T-helper 1 cell (primary cell): ENCODE measurements at places on chromosomes 12 and 14.
A peak's percentile ranks its signal among the peaks of the same experiment; 100 is the strongest.

DNA sequence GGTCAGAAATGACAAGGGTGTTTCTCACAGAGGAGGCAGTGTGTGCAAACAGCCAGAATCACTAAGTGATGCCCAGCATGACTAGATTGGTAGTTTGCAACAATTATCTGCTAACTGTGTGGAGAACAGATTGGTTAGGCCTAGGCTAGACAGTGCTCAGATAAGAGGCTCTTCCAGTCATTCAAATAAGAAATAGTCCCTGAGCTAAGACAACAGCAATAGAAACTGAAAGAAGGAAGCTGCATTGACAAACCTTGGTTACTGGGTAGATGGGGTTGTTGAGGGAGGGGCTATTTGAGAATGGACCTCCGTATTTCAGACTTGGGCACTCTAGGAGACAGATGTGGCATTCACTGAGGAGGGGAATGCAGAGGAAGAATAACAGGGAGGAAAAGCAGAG, 255.0 kb upstream of the NPAS3 start:
- no peak for DNase-seq

GRCh38 chr12:112962561-112962960, 15.8 kb upstream of the OAS2 start:
- no peak for DNase-seq

DNA sequence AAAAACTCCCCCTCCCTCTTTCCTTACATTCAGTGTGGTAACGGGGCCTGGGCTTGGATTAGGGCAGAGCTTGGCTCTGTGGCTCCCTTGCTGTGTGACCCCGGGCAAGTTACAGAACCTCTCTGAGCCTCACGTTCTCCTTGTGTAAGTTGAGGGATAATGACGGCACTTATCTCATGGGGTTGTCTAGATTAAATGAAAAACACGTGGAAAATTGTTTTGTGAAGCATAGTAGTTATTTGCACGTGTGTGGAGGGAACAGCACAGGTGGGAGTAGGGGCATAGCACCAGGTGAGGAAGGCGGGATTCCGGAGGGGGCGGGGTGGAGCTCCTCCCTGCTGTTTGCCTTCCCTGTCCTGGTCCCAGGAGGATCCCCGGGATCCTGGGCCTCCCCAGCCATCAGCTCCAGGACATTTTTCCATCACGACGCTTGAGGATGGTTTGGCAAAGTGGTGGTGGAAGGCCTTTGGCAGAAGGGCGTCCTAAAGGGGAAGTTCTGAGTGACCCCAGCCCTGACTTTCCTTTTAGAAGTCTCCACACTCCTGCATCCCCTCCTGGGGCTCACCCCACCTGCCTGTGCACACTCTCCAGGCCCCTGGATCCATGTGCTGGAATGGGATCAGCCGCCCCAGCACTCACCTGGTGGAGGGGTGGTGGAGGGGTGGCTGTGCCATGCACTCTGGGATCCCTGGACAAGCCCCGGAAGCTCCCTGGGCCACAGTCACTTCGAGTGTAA, 22.7 kb downstream of the LRTM2 start:
- DNase-seq = no peak

DNA sequence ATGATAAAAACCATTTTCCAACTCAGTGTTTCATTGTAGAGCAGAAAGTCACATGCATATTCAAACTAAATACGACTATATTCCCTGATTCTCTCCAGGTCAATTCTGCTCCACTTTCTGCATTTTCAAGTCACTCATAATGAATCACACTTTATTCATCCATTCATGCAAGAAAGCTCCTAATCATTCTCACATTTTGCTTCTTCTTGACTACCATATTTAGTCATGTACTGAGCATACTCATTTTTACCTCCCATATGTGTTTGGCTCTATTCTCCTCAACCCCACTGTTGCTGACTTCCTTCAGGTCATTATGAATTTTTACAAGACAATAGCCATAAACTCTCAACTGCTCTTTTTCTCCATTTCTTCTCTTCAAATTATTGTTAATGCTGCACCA, 43.4 kb upstream of the PIK3C2G start:
- DNase-seq = no peak

DNA sequence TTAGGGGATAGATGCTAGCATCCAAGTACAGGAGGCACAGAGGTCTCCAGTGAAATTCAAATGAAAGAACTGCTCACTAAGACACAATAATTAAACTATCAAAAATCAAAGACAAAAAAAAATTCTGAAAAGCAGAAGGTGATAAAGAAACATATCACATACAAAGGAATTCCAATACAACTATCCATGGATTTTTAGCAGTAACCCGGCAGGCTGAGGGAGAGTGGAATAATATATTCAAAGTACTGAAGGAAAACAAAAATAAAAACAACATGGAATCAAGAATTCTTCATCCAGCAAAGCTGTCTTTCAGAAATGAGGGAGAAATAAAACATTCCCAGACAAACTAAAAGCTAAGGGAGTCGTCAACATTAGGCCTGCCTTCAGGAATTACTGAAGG, 31.9 kb downstream of the A2M start:
- DNase-seq = no peak

- no peak for DNase-seq
Observed at GRCh38 chr12:52358575-52359350, 8.5 kb downstream of the KRT85 start.

- no peak for DNase-seq
Observed at GRCh38 chr12:52389313-52390207, 4.1 kb upstream of the KRT84 start.

DNA sequence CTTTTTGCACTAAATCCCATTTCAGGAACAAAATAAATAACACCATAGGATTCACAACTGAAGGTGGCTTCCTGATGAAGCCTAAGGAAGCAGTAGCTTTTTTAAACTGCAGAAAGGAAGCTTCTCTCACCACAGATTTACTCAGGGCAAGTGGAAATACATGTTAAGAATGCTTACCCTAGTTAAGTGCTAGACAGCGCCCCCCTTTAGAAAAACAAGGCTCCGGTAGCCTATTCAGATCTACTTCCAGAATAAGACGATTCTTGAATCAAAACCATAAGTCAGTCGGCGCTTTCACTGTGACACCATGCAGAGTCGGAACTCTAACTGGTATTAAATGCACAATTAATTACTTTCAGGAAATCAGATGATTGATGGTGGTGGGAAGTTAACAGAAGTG, 41.9 kb downstream of the E2F7 start:
- no peak for DNase-seq

DNA sequence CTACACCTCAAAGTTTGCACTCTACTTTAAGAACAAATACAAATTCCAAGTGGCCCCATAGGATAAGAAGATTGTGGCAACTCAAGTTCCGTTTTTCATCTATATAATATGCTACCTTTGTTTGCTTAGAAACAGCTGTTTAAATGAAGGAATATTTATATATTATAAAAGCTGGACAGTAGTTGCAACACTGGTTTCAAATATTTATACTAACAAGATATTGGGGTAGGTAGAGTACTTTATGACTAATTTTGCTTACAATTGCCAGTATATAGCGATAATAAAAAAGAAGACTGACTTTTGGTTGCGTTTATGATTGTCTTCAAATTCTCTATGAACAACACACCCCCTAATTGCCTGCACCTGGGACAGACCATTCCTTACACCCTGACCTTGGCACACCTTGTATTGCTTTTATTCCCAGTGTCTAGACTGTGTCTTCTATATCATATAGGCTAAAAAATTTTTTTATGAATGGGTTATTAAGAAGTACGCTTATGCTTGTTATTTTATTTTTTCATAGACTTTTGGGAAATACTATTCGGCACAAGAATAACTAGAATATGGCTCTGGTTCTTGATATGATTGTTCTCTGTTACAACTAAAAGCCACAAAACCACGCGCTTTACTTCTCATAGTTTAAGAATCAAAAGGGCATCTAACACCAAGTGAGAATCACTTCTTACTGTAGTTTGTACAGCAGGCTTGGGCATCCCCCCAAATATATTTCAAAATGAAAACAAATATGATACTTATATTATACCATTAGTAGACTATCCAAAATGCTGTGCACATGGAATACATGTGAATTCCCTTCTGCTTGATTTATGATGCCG, 455.4 kb upstream of the DCN start:
- no peak for DNase-seq

- DNase-seq = peak; percentile 24
Observed at GRCh38 chr14:51780006-51780692, 80.3 kb upstream of the GNG2 start.

DNA sequence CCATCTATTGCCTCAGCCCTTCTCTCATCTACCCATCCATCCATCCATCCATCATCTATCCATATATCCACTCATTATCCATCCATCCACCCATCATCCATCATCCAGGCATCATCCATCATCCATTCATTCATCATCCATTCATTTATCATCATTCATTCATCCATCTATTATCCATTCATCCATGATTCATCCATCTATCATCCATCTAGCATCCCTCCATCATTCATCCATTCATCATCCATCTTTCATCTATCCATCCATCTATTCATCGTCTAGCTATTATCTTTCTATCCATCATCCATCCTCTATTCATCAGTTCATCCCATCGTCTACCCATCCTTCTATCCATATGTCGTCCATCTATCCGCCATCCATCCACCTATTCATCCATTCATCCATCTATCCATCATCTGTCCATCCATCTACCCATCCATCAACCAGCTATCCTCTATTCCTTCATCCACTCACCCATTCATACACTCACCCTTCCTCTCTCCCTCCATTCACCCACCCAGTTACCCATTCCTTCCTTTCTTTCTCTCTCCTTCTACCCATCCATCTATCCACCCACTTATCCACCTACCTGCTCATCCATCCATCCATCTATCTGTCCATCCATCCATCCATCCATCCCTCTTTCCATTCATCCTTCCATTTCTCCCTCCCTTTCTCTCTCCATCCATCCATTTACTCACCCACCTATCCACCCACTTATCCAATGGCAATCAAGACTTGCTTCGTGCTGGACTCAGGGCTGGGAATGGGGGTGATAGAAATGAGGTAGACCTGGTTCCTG, 59.3 kb downstream of the KIF26A start:
- no peak for DNase-seq

- peak; percentile 4 for DNase-seq
Observed at GRCh38 chr12:82723093-82723492, 36.4 kb downstream of the TMTC2 start.

DNA sequence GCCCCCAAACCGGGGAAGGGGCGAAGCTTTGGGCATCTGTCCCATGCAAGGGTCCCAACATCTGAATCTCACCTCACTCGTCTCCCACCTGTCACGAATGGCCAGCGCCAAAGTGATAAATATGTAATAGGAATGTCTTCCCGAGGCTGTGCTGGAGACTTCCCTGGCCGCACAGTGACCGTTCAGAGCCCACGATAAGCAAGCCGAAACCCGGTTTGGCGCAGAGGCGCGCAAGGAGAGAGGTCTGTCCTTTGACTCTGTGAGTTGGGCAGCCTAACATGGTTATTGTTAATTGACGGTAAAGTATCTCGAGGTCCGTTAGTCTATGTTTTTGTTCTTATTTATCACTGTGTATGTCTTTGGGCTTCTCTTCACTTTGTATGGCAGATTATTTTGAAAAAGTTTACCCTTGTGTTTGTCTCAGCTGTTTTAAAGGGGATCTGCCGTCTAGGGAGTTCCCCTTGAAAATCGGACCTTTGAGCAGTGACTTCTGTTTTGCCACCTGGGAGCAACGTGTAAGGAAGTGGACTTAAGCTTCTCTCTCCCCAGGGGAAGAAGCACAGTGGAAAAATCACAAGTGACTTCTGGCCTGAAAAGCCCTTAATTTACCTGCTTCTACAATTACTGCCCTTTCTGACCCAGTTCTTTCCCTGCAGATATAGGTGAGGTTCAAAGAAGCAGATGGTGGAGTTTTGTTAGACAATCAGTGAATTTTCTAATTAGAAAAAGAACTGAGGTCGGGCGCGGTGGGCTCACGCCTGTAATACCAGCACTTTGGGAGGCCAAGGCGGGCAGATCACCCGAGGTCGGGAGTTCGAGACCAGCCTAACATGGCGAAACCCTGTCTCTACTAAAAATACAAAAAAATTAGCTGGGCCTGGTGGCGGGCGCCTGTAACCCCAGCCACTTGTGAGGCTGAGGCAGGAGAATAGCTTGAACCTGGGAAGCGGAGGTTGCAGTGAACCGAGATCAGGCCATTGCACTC, 1.1 kb upstream of the TM9SF1 start:
- DNase-seq = no peak

DNA sequence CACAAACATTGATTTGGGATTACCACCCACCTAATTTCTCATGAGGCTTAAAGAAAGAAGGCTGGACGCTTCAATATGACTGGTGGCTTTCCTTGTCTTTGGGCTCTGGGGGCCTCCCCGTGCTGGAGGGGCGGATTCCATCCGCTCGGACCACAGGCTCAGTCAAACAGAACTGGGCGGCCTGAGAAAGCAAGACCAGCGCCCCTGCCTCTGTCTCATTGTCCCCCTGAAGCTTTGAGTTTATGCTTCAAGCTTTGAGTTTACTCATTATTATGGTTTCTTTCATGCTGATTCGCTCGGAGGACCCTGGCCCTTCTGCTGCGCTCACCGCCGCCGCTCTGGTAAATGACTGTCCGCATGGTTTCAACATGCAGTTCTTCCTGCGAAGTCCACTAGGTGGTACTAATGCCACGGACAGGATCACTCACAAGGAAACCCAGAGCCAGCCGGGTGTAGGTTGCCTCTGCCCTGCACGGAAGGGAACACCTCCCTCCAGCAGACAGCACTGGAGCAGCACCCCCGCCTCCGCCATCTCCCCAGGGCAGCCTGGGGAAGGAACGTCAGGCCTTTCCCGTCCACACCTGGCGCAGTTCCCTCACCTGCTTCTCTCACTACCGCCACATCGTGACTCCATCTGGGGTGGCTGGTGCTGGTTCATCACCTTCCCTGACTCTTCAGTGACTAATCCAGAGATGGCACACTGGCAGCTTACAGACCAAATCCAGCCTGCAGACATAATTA, 13.2 kb upstream of the TIGAR start:
- DNase-seq = no peak

GRCh38 chr12:46553266-46553665, 180.7 kb upstream of the SLC38A2 start:
- no peak for DNase-seq

DNA sequence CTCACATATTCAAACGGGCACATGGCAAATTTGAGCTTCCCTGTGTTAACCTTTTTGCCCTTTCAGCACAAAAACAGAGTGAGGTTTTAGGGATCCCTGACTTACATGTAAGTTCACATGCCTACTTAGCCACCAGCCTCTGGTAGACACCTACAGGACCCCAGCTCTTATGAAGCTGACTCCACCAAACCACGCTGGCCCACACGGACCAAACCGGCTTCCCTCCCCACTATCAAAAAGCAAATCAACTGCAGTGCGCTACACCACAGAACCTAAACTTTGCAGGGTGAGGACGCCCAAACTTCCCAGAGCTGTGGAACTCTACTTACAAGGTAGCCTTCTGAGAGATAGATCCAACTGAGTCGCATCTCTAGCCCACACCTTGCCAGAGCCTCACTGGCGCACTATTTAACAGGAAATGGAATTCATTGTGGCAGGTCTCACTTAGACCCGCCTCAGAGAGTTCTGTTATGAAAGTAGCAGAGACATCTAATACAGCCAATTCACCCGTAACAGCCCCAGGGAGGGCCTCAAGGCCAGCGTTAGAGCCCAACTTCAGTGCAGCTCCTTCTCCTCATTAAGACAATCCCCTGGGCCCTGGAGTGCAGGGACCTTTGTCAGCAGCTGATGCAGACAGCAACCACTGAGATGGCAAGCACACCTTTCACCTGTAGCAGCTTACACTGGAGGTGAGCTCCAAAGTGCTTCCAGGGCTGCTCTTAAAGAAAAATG, 49.2 kb downstream of the SH2B3 start:
- no peak for DNase-seq

GRCh38 chr14:78593949-78594348, 423.8 kb downstream of the NRXN3 start:
- DNase-seq = no peak
